ENCODE measurements at places on chromosomes 13 and 19. TPM values are rescaled to one million over a fixed set of nuclear protein-coding genes. Genes with fewer than 3 reads are reported as not detected.

- no peak for DNase-seq
Observed at GRCh38 chr19:1008268-1009040, 8.2 kb downstream of the GRIN3B start.

DNA sequence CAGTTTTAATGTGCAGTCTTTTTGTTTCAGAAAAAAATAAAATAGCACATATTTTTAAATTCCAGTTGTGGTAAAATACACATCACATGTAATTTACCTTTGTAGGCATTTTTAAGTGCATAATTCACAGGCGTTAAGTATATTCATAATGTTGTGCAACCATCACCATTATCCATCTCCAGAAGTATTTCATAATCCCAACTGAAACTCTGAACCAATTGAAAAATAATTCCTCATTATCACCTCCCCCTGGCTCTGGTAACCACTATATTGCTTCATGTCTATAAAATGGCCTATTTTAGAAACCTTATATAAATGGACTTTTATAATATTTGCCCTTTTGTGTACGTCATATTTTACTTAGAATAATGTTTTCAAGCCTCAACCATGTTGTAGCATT is 756.5 kb upstream of the KLHL1 start:
- no peak for DNase-seq

GRCh38 chr13:51557875-51558612 is 26.2 kb upstream of the WDFY2 start:
- no peak for DNase-seq

DNA sequence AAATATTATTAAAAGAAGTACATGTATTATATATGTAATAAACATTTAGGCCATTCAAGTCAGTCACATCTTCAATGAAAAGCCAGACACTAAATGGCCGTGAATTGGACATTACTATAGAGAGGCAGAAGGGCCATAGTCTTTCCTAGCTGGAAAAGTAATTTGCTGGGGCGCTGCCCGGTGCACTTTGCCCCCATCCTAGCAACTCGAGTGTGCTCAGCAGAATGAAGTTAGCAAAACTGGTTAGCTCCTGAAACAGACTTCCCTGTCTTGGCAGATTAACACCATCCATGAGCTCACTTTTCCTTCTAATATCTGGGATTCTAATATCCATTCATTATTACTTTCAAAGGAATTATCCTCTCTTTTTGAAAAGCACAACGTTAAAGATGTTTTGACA is 2.8 kb upstream of the SPRYD7 start:
- DNase-seq: no peak

DNA sequence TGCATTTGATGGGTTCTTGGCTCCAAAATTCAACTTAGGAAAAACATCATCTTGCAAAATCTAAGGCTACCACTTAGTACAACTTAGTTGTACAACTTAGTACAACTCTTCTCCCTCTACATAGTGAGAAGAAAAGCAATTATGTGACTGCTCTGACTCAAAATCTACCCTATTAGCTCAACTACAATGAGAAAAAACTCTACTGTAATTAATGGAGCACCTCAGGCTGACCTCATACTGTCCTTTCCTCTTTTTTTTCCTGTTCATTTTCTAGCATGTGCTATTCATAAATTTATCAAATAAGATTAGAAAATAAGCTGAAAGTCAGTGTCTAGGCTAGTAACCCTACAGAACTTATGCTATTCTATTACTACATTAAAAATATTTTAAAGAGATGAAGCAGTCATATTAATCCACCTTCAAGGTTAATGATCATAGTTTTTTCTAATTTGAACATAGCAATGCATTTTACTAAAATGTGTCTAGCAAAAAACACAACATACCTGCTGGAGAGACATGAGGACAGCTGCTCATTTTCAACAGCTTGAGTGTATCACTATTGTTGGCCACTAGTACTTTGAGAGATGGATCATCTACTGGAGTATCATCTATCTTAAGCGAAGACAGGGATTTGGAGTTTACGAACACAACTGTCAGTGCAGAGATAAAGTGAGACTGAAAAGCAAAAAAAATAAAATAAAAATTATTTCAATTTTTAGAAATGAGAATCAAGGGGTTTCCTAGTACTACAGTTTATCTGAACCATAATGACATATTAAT is 11.9 kb downstream of the FBXL3 start:
- no peak for DNase-seq

TSKS gene
- total RNA-seq: 0.28 TPM

GRCh38 chr13:30618186-30618929 is 638 bp downstream of the USPL1 start:
- DNase-seq: no peak

- DNase-seq: no peak
Observed at GRCh38 chr13:82698383-82698782, 1183.9 kb downstream of the SLITRK1 start.

All from H9 (cell line).